Gastrocnemius medialis (tissue), 4 donors: ENCODE measurements at places on chromosomes 3 and 15. TPM values are rescaled to one million over a fixed set of nuclear protein-coding genes. Genes with fewer than 3 reads are reported as not detected.

Gene CAV3
- 15.7 TPM for total RNA-seq

DNA sequence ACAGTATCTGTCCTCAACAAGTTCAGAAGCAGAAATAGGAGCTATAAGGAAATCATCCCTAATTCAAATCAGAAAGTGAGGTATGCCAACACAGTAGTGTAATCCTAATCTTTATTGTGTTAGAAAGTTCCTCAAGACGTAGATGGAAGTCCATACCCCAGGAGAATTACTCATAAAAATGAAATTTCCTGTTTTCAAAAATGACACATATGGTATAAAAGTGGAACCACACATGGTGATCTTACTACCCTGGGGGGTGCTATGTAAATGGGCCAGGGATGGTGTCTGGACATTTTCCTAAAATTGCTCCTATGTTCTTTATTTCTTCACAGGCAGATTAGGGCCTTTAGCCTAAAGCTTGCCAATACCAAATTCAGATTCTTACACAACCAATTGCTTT lies 204.1 kb downstream of the ARRDC4 start:
- no peak for DNase-seq

DNA sequence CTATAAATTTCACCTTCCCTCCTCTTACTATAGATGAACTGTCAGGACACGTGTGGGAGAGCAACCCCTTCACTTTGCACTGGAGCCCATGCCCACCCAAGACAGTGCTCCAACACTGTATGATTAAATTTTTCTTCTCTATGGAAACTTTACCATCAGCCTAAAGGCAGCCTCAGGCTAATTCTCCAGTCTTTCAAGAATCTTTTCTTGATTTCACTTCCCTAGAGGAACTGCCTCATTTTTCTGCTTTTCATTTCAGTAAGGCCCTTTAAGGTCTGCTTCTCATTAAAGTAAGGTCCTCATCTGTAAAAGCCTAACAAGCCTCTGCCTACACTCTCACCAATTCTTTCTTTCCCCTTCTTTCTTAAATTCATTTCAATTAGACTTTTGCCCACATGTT lies 137.3 kb downstream of the KCNMB2 start:
- DNase-seq: no peak

GRCh38 chr15:51758645-51759044 lies 7.2 kb downstream of the TMOD2 start:
- DNase-seq: no peak

DNA sequence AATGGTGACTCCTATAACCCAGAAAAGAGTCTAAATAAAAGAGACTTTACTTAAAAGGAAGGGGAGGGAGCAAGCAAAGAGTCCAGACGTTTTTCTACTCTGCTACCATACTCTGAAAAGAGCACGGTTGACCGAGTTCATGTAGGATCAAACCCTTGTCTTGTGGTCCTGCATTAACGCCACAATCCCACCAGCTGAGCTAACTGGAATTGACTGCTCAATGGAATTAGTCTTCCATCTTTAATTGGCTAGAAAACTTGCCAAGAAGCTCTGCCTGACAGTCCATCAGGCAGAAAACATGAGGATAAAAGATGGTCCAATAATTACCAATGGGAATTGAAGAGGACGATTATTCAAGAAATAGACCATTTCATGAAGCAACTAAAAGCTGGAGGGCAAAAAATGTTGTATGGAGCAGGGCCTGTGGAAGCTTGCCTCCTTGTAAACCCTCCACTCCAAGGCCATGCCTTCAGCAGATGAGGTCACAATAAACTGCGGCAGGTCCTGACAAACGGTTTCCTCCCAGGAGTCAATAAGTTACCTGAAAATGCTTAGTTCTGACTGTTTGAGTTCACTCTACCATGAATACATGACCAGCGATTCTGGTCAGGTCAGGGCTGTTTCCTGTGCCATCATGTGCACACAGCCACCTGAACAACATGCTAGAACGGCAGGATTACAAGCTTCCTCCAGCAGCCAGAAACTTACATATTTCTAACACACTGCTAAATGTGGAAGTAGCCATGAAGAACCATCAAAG lies 35.6 kb upstream of the ARHGEF3 start:
- DNase-seq: no peak

- no peak for DNase-seq
Observed at GRCh38 chr15:22786868-22787698, 639 bp downstream of the NIPA1 start.

Gene NRG4
- total RNA-seq: 9.8 TPM

DNA sequence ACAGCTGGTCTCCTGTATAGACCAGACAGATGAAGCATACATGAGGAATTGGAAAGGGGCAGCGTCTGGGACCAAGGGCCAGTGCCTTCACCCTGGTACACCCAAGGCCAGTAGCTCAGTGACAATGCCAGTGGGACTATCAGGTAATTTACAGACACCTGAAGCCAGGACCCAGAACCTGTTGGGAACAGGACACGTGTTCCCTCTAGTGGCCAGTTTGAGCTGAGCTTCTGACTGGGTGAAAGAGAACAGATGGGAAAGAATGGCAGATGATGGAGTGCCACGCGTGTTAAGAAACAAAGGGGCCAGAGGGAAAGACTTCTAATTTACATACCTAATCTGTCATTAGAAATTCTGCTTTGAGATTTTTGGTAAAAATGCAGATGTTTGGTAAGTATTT lies 5.1 kb upstream of the SLC25A38 start:
- DNase-seq: no peak

DNA sequence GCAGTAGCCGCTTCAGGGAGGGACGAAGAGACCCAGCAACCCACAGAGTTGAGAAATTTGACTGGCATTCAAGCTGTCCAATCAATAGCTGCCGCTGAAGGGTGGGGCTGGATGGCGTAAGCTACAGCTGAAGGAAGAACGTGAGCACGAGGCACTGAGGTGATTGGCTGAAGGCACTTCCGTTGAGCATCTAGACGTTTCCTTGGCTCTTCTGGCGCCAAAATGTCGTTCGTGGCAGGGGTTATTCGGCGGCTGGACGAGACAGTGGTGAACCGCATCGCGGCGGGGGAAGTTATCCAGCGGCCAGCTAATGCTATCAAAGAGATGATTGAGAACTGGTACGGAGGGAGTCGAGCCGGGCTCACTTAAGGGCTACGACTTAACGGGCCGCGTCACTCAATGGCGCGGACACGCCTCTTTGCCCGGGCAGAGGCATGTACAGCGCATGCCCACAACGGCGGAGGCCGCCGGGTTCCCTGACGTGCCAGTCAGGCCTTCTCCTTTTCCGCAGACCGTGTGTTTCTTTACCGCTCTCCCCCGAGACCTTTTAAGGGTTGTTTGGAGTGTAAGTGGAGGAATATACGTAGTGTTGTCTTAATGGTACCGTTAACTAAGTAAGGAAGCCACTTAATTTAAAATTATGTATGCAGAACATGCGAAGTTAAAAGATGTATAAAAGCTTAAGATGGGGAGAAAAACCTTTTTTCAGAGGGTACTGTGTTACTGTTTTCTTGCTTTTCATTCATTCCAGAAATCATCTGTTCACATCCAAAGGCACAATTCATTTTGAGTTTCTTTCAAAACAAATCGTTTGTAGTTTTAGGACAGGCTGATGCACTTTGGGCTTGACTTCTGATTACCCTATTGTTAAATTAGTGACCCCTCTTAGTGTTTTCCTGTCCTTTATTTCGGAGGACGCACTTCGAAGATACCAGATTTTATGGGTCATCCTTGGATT lies at the start of gene MLH1:
Gene MLH1, plus strand, starts transcription at position 193 of the 958 bp plus-strand sequence. Its CDS starts 30 bp downstream, at position 223.
- peak; percentile 88 for DNase-seq

- no peak for DNase-seq
Observed at GRCh38 chr3:171181907-171182690, 155.6 kb upstream of the SLC2A2 start.
